ENCODE measurements at places on chromosomes 6 and 20. TPM values are rescaled to one million over a fixed set of nuclear protein-coding genes. Genes with fewer than 3 reads are reported as not detected.
A peak's percentile ranks its signal among the peaks of the same experiment; 100 is the strongest.

DNA sequence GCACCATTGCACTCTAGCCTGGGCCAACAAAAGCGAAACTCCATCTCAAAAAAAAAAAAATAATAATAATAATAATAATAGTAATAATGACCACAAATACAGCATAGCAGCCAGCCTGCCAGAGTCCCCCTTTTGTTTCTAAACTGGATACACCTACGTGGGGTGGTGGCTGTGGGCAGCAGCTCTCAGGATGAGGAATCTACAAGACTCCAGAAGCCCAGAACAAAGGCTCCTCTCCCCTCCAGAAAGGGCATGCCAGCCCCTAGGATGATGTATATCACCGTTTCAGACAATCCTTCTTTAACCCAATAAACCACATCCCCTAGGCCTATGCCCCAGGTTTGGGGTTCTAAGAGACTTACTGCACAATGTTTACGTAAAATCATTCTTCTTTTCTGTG, 155.9 kb downstream of the QRSL1 start:
- H3K27me3 ChIP-seq, result no peaks in the 10 kb centered on the region
- no peaks in the 10 kb centered on the region for H3K36me3 ChIP-seq
- no peak for DNase-seq
- H3K27ac ChIP-seq, result no peak overlapping the region
- H3K4me3 ChIP-seq, result no peak overlapping the region

The BCAS4 gene
- polyA plus RNA-seq, result 8.5 TPM

The STMND1 gene
- not detected for polyA plus RNA-seq

The TFAP2B gene
- not detected for polyA plus RNA-seq

DNA sequence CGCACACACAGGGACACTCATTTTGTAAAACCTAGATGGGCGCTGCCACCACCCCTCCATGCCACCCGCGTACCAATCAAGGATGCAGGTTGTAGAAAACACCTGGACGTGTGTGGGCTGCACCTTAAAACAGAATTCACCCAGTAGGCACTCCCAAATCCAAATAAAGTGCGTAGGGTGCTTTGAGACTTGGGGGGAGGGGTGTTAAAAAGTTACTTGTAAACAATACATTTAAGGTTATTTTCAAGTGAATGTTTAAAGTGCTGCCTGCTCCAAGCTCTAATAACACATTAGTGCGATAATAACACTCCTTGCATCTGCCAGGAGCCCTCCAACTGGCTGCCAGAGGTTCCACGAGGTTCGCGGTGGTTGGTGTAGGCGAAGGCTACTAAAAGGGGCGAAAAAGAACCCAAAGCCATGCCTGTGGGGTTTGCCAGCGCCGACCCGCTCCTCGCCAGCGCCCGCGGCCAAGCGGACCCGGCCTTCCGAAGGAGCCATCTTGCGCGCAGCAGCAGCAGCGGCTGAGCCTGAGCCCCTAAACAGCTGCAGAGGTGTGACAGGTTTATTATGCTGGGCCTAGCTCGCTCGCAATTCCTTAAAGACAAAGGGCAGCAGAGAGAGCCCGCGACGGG, 11.5 kb downstream of the FOXC1 start:
- no peak overlapping the region for H3K4me3 ChIP-seq
- peaks cover 16% of the 10 kb centered on the region for H3K27me3 ChIP-seq
- H3K36me3 ChIP-seq, result no peaks in the 10 kb centered on the region
- H3K27ac ChIP-seq, result no peak overlapping the region
- H3K4me1 ChIP-seq, result peaks cover 17% of the 10 kb centered on the region
- DNase-seq, result no peak

DNA sequence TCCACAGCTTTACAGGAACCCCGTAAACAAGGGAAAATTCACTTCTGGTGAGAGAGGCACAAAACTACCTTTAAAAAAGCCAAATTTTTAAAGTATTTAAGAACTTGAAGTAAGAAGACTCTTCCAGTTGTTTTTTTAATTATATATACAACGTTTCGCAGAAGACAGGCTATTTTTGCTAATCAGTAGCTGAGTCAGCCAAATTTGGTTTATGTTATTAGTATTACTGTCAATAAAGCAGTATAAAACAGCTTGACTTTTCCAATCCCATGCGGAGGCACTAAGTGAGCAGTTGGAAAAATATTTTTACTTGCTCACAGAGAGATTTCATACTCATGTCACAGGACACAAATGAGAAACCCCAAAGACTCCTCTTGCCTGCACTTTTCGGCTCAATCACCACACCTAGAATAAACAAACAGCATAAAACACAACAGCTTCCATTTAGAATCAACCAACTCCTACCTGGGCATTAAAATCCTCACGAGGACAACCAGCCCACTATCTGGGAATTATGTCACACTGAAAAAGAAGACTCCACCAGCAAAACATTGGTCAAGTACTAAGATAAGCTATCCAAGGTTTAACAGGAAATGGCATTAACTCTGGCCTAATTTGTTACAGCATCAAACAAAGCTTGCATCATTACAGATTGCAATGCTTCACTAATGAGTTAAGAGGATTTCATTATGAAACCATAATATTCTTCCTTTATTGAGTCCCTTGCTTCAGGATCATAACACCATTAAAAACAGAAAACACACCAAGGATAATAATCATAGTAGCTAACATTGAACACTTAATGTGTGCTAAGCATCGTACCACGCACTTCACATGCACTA, 26.3 kb downstream of the ELOVL5 start:
- peaks cover 9% of the 10 kb centered on the region for H3K36me3 ChIP-seq

The MUCL3 gene
- not detected for polyA plus RNA-seq

The MYMX gene
- polyA plus RNA-seq, result not detected

The MAS1 gene
- not detected for polyA plus RNA-seq

DNA sequence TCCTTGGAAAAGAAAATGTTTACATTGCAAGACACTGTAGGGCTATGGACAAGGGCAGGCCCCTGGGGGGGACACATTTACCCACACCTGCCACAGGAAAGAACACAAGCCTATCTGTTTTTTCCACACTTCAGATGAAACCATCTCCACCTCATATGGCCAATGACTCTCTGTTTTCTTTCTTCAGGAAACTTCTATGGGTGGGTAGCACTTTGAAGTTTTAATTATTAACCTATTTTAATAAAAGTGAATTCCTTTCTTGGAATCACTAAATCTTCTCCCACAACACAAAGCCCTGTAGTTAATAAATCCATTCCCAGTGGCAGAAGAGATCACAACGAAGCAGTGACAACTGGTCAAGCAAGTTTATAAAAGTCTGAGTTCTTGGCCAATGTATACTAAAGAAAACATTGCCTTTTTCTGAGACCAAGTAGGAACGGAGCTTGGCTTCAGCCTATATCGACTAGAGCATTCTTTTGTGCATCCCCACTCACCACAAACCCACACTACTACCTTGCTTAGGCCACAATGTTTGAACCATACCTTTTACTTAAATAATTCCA, 125.1 kb upstream of the CARMIL1 start:
- no peaks in the 10 kb centered on the region for H3K27me3 ChIP-seq
- DNase-seq, result no peak
- no peaks in the 10 kb centered on the region for H3K36me3 ChIP-seq
- H3K4me3 ChIP-seq, result no peak overlapping the region
- no peak overlapping the region for H3K27ac ChIP-seq

DNA sequence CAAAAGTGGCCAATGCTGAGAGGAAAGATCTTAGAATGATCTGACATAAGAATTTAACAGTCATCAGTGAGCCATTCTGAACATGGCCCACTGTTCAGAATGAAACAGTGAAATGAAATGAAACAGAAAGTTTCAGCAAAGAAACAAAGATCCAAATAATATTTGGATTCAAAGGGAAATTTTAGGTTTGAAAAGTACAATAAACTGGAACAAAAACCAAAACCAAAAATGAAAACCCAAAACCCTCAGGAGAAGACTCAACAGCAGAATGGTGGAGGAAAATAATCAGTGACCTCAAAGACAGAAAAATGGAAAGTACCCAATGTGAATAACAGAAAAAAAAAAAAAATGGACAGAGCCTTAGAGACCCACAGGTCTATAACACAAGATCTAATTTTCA, 66.1 kb upstream of the EMILIN3 start:
- H3K4me1 ChIP-seq, result peaks cover 17% of the 10 kb centered on the region
- no peak overlapping the region for H3K4me3 ChIP-seq
- DNase-seq, result no peak
- H3K36me3 ChIP-seq, result peaks cover 40% of the 10 kb centered on the region
- no peak overlapping the region for H3K27ac ChIP-seq

DNA sequence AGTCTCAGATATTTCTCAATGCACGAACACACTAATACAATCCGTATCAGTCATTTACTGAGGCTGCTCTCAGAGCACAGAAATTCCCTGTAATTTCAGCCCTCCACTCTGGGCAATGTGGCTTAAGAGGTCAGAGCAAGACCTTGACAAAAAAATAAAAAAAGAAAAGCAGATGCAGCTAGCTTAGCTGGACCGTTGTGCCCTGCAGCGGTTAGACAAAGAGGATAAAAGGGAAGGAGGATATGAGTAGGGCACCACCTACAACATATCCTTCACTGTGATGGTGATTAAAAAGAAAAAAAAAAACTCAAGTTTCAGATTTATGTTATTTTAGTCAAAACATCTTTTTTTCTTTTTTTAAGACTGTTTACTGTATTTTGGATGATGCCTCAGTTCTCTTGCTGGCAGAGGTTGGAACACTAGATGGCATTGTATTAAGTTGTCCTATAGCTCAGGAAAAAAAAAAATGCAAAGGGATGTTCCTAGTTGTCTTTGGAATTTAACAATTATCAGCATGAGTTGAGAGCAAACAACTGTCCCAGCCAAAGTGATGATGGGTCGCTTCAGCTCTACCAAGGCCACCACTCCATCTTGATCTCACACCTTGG, 59.9 kb downstream of the ANKEF1 start:
- H3K4me1 ChIP-seq, result no peaks in the 10 kb centered on the region
- H3K27me3 ChIP-seq, result no peaks in the 10 kb centered on the region
- DNase-seq, result no peak
- no peaks in the 10 kb centered on the region for H3K36me3 ChIP-seq
- no peak overlapping the region for H3K27ac ChIP-seq

GRCh38 chr6:106253172-106253571, 72.4 kb downstream of the ATG5 start:
- no peak for DNase-seq
- peaks cover 7% of the 10 kb centered on the region for H3K4me1 ChIP-seq
- no peaks in the 10 kb centered on the region for H3K36me3 ChIP-seq

DNA sequence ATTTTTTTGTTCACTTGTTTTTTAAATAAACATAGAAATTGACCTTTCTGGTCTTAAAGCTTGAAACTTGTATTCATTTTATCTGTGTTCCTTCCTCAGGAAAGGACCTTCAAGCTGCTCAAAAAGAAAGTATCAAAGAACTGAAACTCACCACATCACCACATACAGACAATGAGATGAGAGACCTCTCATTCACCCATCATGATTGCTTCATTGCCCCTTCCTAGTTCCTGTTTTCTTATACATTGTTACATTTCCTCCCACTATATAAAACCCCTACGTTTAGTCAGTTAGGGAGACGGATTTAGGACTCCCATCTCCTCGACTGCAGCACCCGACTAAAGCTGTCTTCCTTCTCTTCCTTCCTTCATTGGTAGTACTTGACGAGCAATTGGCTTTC, 180.5 kb upstream of the OPRM1 start:
- H3K4me3 ChIP-seq, result no peak overlapping the region
- no peaks in the 10 kb centered on the region for H3K4me1 ChIP-seq
- H3K36me3 ChIP-seq, result no peaks in the 10 kb centered on the region

The CABLES2 gene
- polyA plus RNA-seq, result 0.49 TPM

The AURKA gene
- 2.8 TPM for polyA plus RNA-seq

DNA sequence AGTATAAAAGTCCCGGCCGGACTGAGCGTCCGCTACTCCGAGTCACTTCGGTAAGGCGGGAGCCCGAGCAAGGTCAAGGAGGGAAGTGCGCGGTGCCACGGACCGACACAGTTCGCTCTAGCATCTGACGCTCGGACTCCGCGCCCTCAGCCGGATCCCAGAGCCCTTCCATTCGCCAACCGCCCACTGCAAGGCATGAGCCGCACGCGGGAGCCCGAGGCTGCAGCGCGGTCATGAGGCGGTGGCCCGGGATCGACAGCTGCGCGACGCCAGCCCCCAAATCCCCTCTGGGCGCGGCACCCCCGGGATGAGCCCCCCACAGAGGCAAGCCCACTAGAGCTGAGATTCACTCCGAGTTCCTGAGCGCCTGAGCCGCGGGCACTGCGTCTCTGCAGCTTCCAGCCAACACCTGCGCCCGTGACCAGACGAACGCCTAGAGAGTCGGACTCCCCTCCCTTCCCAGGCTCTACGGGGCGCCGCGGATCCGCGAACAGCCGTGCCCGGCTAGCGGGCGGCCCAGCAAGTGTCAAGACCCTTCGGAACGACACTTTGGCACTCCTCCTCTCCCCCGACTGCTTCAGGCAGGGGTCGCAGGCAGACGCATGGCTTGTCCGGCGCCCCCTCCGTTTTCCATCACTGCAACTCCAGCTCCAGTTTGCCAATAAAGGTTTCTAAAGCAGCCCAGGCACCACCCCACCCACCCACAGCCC, 725 bp upstream of the ISM1 start:
- H3K36me3 ChIP-seq, result no peaks in the 10 kb centered on the region
- H3K4me3 ChIP-seq, result no peak overlapping the region
- H3K4me1 ChIP-seq, result peaks cover 16% of the 10 kb centered on the region
- H3K27ac ChIP-seq, result no peak overlapping the region
- peak; percentile 12 for DNase-seq

- H3K27ac ChIP-seq, result no peak overlapping the region
- no peak overlapping the region for H3K4me3 ChIP-seq
- DNase-seq, result no peak
- H3K4me1 ChIP-seq, result peaks cover 7% of the 10 kb centered on the region
- no peaks in the 10 kb centered on the region for H3K27me3 ChIP-seq
These were observed 26.3 kb downstream of the RPRD1B start for GRCh38 chr20:38059832-38060231.

The SLC22A7 gene
- polyA plus RNA-seq, result not detected

- H3K4me1 ChIP-seq, result no peaks in the 10 kb centered on the region
- no peak overlapping the region for H3K27ac ChIP-seq
- H3K36me3 ChIP-seq, result no peaks in the 10 kb centered on the region
- H3K4me3 ChIP-seq, result no peak overlapping the region
- DNase-seq, result no peak
- no peaks in the 10 kb centered on the region for H3K27me3 ChIP-seq
These were observed 65.7 kb downstream of the NKAIN2 start for GRCh38 chr6:123869334-123869733.

GRCh38 chr6:76774781-76775384, 688.4 kb downstream of the HTR1B start:
- H3K27ac ChIP-seq, result no peak overlapping the region
- no peak overlapping the region for H3K4me3 ChIP-seq
- no peaks in the 10 kb centered on the region for H3K4me1 ChIP-seq
- H3K27me3 ChIP-seq, result no peaks in the 10 kb centered on the region

GRCh38 chr6:31806470-31807272, at the start of gene LSM2:
Gene LSM2, minus strand, starts transcription at chr6:31806966. Its CDS starts 209 bp downstream, at chr6:31806757.
- peaks cover 23% of the 10 kb centered on the region for H3K4me1 ChIP-seq
- H3K4me3 ChIP-seq, result peak within 1 kb of the TSS; percentile 87
- H3K27me3 ChIP-seq, result no peaks in the 10 kb centered on the region
- peaks cover 25% of the 10 kb centered on the region for H3K36me3 ChIP-seq

Measured in CD4-positive, CD25-positive, alpha-beta regulatory T cell (primary cell).